Neural progenitor cell (in vitro differentiated cells): ENCODE measurements at places on chromosomes 3 and 15. TPM values are rescaled to one million over a fixed set of nuclear protein-coding genes. Genes with fewer than 3 reads are reported as not detected.

- H3K36me3 ChIP-seq: no peaks in the 10 kb centered on the region
- no peak overlapping the region for H3K4me3 ChIP-seq
- no peaks in the 10 kb centered on the region for H3K27me3 ChIP-seq
- peaks cover 5% of the 10 kb centered on the region for H3K4me1 ChIP-seq
- no peak overlapping the region for H3K27ac ChIP-seq
- DNase-seq: peak; percentile 31
Measured at GRCh38 chr3:35777563-35778554, 138.5 kb downstream of the ARPP21 start.

GRCh38 chr3:173703771-173704170 lies 306.2 kb downstream of the NLGN1 start:
- H3K4me3 ChIP-seq: peak overlapping the region; percentile 1
- DNase-seq: peak; percentile 26
- H3K27me3 ChIP-seq: no peaks in the 10 kb centered on the region
- H3K27ac ChIP-seq: peak overlapping the region; percentile 21
- peaks cover 33% of the 10 kb centered on the region for H3K4me1 ChIP-seq

DNA sequence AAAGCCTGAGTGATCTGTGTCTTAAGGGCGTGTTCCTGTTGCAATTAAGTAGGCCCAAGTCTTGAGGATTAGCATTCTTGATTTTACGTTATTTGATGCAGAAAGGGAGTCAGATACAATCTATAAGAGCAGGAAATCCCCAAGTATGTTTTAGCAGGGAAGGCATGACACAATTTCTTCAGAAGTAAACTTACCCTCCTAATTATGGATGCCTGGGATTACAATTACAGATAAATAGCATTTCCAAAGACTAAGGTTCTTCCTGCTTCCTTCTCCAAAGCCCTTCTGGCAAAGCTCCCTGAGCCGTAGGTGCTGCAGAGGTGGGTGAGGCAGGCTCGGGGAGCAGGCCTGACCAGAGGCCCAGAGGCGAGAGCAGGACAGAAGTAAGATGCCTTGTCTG lies 34.9 kb upstream of the ST6GAL1 start:
- no peaks in the 10 kb centered on the region for H3K27me3 ChIP-seq
- H3K27ac ChIP-seq: no peak overlapping the region
- no peaks in the 10 kb centered on the region for H3K36me3 ChIP-seq
- no peak overlapping the region for H3K4me3 ChIP-seq
- peaks cover 10% of the 10 kb centered on the region for H3K4me1 ChIP-seq

GRCh38 chr3:127598841-127599570 lies 795 bp downstream of the MCM2 start:
- H3K27me3 ChIP-seq: no peaks in the 10 kb centered on the region
- H3K27ac ChIP-seq: peak overlapping the region; percentile 79
- peaks cover 29% of the 10 kb centered on the region for H3K4me1 ChIP-seq
- no peak for DNase-seq
- peaks cover 8% of the 10 kb centered on the region for H3K36me3 ChIP-seq

GRCh38 chr3:149529099-149529498 lies 54.6 kb downstream of the TM4SF4 start:
- H3K4me1 ChIP-seq: no peaks in the 10 kb centered on the region
- H3K4me3 ChIP-seq: no peak overlapping the region
- no peaks in the 10 kb centered on the region for H3K36me3 ChIP-seq
- DNase-seq: no peak
- H3K27ac ChIP-seq: no peak overlapping the region

GRCh38 chr15:55434989-55435825 lies 26.9 kb downstream of the PIERCE2 start:
- H3K4me3 ChIP-seq: no peak overlapping the region
- no peaks in the 10 kb centered on the region for H3K4me1 ChIP-seq
- DNase-seq: peak; percentile 64

DNA sequence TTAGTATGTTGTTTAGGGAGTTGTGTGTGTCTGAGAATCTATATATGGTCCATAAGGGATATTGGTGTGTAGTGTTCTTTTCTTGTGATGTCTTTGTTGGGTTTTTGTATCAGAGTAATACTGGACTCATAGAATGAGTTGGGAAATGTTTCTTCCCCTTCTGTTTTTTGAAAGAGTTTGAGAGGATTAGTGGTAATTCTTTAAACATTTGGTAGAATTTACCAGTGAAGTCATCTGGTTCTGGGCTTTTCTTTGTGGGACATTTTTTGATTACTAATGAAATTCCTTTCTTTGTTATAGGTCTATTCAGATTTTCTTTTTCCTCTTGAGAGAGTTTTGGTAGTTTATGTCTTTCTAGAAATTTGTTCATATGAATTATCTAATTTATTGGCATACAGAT lies 16.9 kb downstream of the ACKR2 start:
- H3K36me3 ChIP-seq: no peaks in the 10 kb centered on the region
- peaks cover 7% of the 10 kb centered on the region for H3K4me1 ChIP-seq
- no peak overlapping the region for H3K27ac ChIP-seq
- H3K27me3 ChIP-seq: no peaks in the 10 kb centered on the region
- no peak overlapping the region for H3K4me3 ChIP-seq
- DNase-seq: no peak

DNA sequence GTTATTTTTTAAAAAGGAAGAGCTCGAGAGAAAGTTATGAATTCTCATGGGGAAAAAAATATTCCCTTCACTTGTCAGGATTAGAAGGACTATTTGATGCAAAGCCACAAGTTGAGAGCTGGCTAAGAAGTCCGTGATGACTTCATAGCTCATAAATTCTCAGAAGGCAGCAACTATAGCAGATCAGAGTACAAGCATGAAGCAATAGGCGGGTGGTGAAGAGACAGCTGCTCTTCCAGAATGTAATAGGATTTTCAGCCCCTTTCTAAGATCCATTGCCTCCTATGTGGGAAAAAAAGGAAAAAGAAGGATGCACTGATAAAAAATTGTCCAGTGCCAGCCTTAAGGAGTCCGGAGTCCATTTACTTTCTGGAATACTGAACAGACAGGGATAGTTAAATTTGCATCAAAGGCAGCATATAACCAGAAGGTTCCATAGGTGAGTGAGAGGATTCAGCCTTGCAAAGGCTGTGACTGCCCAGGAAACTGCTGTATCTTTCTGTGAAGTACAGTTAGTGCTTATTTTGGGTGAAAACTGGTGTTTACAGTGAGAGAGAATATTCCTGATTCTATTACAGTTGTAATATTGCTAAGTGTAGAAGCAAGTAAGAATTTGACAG lies 929.5 kb upstream of the ALCAM start:
- no peaks in the 10 kb centered on the region for H3K27me3 ChIP-seq
- peaks cover 25% of the 10 kb centered on the region for H3K4me1 ChIP-seq
- no peak for DNase-seq
- no peaks in the 10 kb centered on the region for H3K36me3 ChIP-seq
- no peak overlapping the region for H3K4me3 ChIP-seq

DNA sequence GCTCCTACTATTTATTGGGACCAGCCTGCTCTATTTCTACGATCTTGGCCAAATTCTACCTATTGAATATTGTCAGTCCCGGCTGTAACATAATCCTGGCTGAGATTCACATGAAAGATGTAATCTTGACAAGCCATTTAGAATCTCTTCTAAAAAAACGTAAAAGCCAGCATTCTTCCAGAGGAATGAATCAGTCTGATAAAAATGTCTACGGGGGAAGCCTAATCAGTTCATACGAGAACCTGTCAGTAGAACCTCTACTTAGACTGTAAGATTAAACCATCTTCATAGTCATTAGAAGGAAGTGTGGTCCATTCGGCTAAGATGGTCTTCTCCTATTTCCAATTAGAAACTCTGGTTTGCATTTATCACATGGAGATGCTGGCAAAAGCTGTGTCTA lies 147.2 kb upstream of the WNT5A start:
- H3K4me1 ChIP-seq: peaks cover 8% of the 10 kb centered on the region
- H3K36me3 ChIP-seq: no peaks in the 10 kb centered on the region
- DNase-seq: no peak
- no peak overlapping the region for H3K4me3 ChIP-seq

- H3K4me3 ChIP-seq: no peak overlapping the region
- peaks cover 23% of the 10 kb centered on the region for H3K4me1 ChIP-seq
- no peaks in the 10 kb centered on the region for H3K27me3 ChIP-seq
- no peak for DNase-seq
- H3K36me3 ChIP-seq: no peaks in the 10 kb centered on the region
Measured at GRCh38 chr15:61141497-61142125, 87.5 kb downstream of the RORA start.

DNA sequence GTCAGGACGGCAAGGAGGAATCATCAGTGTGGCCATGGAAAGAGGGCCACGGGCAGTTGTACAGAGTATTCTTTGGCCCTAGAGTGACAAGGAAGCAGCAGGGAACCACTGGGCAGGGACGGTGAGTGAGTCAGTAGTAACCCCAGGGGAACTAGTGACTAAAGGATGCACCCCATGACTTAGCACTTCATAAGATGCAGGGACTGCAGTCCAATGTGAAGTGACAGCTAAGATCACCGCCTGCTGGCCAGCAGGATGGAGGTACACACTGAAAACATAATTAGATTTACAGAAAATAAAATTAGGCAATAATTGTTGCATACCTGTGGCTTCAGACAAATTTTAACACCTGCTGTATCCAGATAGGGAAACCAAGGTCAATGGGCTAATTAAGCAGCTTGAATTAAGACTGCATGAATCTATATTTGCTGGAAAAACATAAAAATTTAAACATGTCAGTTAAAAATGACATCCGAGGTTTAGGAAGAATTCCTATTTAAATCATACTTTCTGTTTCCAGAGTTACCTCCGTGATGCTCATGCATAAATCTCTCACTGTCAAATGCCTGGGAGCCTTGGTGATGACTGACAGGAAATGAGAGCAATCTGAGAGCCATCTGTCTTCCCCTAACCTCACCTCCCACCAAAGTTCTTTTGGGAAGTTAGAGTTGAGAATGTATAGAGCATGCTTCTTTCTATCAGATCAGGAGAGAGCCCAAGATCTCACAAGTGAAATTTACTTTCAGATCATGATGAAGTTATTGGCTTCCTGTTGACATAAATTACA lies 56.5 kb downstream of the DCLK3 start:
- H3K4me1 ChIP-seq: no peaks in the 10 kb centered on the region
- H3K27ac ChIP-seq: no peak overlapping the region
- H3K27me3 ChIP-seq: no peaks in the 10 kb centered on the region
- H3K4me3 ChIP-seq: no peak overlapping the region
- no peak for DNase-seq
- H3K36me3 ChIP-seq: no peaks in the 10 kb centered on the region

Gene GRIP2
- total RNA-seq: 0.25 TPM in 1 of 2 replicates, not detected in the other

Gene P2RY14
- not detected in 2 replicates for total RNA-seq

Gene FES
- total RNA-seq: 11.7 and 14.1 TPM in 2 replicates
